Stimulated activated CD8-positive, alpha-beta memory T cell treated with anti-CD3 and anti-CD28 coated beads, Interleukin-7, amount 100 ng/mL, for 48 hours (primary cell): ENCODE measurements at places on chromosomes 6 and 20.

- no peak for DNase-seq
Measured at GRCh38 chr6:112214739-112215269, 39.6 kb downstream of the LAMA4 start.

DNA sequence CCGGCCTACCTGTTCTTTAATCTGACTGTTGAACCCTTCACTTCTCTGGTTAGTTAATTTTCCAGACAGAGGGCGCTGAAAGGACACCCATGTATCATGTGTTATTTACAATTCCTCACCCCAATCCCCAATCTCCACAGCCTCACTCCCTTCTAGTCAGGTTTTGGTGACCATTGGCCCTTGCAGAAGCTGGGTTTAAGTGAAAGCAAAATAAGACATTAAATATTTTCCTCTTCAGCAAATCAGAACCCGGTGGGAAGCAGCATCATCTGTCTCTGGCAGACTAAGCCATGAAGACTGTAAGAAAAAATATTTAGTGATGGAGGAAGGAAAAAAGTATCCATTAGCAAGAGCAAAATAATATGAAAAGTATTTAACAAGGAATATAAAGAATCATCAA is 9.4 kb upstream of the HLA-DQA1 start:
- no peak for DNase-seq

GRCh38 chr6:136499370-136499769 is 50.9 kb downstream of the MAP7 start:
- DNase-seq: no peak

DNA sequence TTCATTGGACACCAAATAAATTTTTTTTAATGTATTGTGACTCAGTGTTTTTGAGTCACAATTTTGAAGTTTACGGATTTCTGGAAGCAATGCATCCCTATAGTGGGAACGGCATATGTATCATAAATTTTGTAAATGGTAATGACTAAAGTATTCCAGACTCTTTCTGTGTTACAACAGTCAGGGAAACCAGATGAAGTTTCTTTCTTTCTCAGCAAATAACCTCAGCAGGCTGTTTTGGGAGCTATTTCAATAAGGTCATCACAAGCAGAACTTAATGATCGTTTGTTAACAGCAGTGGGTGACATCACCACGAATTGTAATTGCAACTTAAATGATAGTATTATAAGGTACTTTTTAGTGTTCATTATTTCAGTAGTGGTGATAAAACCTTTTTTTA is 52.0 kb downstream of the HIVEP1 start:
- DNase-seq: no peak

DNA sequence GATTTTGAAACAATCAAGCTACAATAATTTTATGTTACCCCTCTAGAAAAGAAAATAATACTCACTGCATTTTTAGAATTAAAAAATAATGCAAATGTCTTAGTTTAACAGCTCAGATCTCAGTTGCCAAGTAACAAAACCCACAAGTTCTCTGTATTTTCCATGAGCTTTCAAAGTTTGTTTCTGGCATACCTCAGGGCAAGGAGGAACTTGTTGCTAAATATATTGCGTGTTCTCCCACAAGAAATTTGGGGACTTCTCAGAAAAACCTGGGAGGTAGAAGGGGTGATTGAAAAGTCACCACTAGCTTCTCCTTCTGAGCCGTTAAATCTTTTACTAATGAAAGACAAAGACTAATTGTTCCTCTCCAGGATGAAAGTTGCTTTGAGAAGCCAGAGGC is 236.8 kb upstream of the MARCKS start:
- DNase-seq: no peak

DNA sequence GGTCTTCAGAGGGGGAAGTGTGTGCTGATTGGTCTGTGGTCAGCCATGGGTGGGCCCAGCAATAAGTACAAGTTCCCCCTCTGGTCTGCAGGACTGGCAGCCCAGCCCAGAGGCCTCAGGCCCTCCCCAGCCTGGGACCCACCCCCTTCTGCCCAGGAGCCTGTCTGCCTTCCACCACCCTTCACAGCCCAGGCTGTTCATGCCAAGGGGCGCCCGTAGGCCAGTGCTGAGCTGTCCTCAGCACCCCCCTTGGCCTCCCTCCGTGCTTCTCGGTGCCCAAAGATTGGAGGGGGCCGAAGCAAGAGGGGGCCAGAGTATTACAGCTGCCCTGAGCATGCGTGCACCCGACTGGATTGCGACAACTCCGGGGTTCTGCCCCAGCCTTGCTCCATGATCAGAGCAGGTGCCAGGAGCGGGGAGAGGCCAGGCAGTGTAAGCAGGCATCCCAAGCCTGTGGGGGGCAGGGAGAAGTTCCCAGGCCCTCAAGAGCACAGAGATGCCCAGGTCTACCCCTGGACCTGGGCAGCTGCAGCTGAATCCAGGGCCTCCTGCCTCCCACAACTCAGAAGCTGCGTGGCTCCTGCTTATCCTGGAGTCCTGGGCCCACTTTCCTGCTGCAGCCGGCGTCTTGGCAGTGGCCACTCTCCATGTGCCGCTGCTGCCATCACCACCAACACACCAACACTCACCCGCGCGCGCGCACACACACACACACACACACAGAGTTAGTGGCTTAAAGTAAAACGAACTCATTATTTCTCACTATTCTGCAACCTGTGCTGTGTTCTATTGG is 33.3 kb downstream of the CST9L start:
- DNase-seq: no peak

GRCh38 chr6:74932232-74932888 is 273.5 kb downstream of the COL12A1 start:
- no peak for DNase-seq

DNA sequence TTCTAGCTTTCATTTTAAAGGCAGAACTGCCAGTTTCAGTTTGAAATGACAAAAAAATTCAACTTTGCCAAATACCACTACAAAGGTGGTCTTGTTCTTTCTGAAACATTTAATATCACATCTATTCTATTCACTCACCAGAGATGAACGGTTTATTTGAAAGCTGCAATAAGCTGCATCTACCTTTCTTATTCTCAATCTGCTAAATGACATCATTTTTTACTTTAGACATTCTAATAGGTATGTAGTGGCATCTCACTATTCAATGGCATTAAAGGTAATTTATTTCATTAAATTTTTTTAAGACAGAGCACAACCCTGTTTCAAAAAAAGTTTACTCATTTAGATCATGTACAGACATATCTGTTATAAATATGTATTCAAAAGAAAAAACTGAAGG is 66.5 kb upstream of the SMIM29 start:
- DNase-seq: no peak

DNA sequence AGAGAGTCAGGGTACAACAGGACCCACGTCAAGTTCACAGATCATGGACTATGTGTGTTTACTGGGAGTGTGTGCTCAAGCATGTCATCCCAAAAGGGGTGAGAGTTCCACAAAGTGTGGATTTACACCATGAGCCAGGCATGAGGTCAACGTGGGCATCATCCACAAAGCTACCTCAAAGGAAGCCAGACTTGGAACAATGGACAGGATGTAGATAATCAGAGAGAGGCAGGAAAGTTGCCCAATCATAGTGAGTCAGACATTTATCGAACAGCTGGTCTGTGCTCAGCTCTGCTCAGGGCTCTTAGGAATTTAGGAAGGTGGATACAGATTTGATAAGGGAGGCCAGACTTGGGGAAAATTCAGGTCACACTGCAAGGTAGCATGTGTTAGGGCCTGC is 317.2 kb upstream of the CDYL start:
- DNase-seq: no peak

DNA sequence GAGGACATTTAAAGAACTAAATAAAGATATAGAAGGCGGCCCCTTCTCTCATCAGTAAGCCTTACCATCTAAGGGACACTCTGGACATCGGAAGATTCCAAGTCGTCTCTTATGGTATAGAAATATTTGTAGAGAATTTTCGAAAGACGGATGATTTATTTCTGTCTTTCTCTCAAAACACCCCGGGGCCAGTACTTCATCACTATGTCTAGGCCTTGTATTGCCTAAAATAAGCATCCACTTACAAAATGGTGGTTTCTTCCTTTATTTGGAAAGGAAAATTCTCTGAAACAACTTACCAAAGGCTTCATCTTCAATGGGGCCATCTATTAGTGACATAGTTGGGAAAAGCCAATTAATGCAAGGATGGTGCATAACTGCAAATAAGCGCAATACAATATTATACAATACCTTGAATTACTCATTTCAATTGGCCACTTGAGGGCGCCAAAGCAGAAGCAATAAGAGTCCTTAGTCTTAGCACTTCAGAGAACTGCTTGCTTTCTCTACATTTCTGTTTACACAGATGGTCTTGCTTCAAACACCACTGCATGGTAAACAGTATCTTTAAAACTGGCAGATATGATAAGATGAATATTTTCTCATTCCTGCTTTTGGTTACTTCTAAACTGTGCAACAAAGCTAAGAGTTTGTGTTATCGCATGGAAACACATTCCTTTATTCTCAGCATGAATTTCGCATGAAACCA is 113.2 kb downstream of the VIP start:
- DNase-seq: peak; percentile 25

- DNase-seq: no peak
Measured at GRCh38 chr6:108940741-108941140, 92.5 kb downstream of the ARMC2 start.

GRCh38 chr6:57302477-57302876 is 15.0 kb upstream of the PRIM2 start:
- DNase-seq: no peak

DNA sequence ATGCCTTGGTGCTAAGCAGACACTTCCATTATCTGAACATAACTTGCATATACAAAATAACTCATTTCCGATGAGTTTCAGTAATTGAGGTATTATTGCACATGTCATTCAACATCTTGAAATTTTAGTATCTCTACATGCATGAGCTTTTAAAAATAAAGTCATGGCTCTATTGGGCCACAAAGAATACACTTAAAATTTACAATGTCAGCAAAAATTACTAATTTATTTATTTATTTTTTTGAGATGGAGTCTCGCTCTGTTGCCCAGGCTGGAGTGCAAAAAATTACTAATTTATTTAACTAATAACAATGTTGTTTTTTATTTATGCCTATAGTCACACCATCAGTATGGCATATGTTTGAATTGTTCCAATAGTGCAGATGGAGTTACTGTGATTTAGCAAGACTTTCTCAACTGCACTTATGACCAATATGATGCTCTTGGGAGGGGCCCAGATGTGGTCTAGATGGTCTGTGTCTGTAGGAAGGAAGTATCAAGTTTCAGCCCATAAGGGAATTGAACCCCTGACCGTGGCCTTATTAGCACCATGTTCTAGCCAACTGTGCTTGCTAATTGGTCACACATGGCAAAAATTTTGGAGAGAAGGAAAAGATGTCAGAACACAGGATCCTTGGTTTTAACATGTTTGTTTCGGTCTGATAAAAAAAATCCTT is 370.7 kb upstream of the TSHZ2 start:
- DNase-seq: no peak

GRCh38 chr6:119306396-119306968 is 43.1 kb downstream of the MAN1A1 start:
- no peak for DNase-seq

- no peak for DNase-seq
Measured at GRCh38 chr6:53866226-53866625, 71.4 kb downstream of the LRRC1 start.

GRCh38 chr6:137692806-137693205 is 174.3 kb upstream of the TNFAIP3 start:
- no peak for DNase-seq

DNA sequence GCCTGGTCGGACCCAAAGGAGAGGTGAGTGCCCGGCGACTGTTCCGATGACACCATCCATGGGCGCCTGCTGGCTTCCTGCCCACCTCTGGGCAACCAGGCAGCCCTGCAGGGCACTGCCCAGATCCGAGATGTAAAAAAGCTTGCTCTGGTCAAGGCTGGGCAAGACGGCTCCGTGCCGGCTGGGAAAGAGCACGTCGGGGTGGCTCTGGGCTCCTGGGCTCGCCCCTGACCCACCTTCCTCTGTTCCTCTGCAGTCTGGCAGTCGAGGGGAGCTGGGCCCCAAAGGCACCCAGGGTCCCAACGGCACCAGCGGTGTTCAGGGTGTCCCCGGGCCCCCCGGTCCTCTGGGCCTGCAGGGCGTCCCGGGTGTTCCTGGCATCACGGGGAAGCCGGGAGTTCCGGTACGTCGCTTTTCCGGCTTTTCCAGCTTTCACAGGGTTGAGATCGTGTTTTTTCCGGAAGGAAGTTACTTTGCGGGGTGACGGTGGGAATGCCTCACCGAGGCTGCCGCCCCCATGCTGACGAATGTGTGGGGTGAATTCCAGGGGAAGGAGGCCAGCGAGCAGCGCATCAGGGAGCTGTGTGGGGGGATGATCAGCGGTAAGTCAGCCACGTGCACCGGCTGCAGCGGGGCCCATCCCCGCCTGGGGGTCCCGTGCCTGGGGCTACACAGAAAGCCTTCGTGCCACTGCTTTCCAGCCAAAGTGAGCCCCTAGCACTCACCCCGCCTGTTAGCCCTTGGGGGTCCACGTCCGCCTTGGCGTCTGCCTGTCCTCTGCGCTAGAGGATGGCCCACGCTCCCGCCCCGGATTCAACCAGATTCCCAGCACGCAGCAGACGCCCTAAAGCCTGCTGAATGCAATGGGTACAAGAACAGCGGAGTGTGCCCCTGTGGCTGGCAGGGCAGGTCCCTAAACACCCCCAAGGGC is 19.3 kb downstream of the COL9A3 start:
- DNase-seq: no peak

- no peak for DNase-seq
Measured at GRCh38 chr6:40436685-40437604, 150.2 kb downstream of the LRFN2 start.

DNA sequence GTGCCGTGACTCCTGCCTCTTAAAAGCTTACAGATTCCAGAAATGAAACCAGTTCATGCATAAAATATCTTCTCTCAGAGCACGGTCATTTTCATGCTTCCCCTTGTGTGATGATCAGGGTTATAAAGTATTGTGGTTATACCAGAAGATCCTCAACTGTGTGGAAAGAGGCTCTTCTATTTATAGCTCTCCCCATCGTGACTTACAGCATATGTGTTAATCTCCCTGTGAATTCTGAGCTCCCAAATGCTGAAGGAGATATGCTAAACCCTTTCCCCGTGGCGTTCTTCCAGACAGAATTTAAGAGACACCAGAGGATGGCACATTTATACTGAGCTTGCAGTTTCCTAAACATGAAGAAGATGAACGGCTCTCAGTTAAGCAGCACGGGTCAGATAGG is 158.8 kb downstream of the CDH26 start:
- DNase-seq: no peak

- DNase-seq: no peak
Measured at GRCh38 chr6:29553268-29554057, 6.1 kb downstream of the UBD start.
